Left ventricle myocardium inferior (tissue), 1 donor: ENCODE measurements at places on chromosomes 11 and 22.

GRCh38 chr11:125514336-125515101 is 18.5 kb upstream of the FEZ1 start:
- DNase-seq = no peak

DNA sequence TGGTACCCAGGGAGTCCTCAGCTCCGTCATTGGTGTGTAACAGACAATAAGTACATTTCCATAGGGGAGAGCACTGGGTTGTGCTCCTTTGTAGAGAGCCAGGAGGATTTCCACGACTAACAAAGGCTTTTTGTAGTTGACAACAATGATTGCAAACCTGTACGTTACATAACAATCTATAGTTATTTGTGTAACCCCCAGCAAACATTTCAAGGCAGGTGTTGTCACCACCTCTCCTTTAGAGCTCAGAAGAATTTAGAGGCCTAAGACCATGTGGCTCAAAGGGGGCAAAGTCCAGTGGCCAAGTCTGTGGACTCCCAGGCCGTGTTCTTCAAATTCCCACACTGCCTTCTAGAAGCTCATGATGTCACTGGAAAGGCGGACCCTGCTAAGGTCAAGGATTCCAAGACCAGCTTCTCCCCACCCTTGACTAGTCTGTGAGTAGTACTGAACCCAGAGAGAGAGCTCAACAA is 15.8 kb downstream of the RPL27A start:
- no peak for DNase-seq

- DNase-seq = no peak
Measured at GRCh38 chr11:113251281-113251680, 63.1 kb upstream of the TTC12 start.

DNA sequence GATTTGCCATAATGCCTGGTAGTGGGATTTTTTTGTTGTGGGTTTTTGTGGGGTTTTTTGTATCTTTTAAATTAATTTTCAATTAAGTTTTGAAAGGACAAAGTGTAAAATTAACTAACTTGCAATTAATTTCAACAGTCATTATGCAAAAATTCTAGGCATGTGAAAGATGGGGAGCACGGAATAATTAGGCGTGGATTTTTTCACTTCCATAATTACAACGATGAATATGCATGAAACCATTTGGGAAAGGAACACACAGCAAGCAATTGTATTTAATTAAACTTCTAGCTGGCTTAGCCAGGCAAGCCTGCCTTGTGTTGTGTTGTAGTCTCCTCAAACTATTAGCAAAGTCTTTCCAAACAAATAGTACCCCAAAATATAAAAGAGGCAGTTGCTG is 87.8 kb downstream of the COMMD9 start:
- DNase-seq = no peak

GRCh38 chr22:49264696-49265095 is 563.0 kb downstream of the BRD1 start:
- no peak for DNase-seq

GRCh38 chr11:1508491-1508891 is 21.9 kb upstream of the MOB2 start:
- peak; percentile 9 for DNase-seq

- no peak for DNase-seq
Measured at GRCh38 chr11:10329935-10330334, 25.1 kb downstream of the ADM start.

DNA sequence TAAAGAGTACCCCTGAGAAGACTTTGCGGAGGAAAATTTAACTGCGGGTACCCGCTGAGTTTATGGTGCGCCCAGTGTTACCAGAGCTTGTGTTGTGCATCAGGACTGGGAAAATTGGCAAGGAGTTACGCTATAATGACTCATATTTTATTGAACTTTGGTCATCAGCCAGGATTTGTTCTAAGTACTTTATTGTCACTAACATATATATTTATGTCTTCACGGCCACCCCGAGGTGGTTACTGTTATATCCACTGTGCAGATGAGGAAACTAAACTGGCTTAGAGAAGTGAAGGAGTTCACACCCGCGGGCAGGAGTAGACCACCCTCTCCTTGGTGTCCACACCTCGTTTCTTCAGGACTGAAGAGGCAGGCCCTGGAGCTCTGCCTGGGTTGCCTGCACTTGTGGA is 667 bp downstream of the ACCS start:
- DNase-seq = no peak

DNA sequence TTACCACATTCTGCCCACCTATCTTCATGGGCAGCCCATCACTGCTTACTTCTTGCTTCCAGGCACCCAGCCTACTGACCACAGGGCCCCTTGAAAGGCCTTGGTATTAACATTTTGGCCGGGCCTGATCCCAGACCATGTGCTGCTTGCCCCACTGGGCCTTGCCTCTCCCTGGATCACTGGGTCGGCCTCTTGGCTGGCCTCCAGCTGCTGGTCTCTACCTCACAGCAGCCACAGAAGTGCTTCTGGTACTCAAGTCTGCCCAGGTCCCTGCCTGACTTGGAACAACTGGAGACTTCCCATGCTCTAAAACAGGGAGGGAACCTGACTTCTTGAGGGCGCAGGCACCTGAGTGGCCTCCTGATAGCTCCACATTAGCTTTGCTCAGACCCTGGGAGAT is 63.6 kb downstream of the THAP12 start:
- DNase-seq = no peak

DNA sequence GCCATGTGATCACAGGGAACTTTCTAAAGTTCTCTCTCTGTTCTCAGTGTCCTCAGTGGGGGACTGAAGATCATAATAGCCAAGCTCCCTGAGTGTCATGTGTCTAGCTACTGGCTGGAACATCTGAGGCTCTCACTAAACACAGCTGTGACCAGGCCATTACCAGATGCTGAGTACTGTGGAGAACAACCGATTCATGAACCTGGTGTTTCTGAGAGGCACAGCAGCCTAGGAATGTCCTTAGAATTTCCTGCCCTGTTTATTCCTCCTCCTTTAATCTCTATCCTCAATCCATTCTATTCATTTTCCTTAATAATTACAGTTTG is 93.0 kb downstream of the ME3 start:
- no peak for DNase-seq

GRCh38 chr22:34849965-34850364 is 216.0 kb upstream of the ISX start:
- DNase-seq = no peak

GRCh38 chr22:30804626-30805025 is 110.0 kb downstream of the OSBP2 start:
- DNase-seq = no peak

DNA sequence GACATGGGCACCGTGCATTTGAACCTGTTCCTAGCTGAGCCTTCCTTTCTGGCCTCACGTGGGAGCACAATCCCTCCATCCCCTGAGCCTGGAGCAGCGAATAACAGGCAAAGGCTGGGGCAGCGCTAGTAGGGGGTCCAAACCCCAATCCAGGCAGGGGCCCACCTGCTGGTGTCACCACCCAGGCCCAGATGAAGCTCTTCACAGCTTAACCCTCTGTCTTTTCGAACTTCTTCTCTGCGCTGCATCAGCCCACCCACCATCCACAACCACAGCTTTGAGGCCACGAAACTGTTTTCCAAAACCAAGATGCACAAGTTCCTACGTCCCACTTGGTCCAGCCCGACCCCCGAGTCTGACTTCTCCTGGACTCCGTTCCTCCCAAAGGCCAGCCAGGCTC is 11.5 kb downstream of the KCNC1 start:
- DNase-seq = no peak

- DNase-seq = peak; percentile 83
Measured at GRCh38 chr11:74696939-74697675, 34.1 kb downstream of the CHRDL2 start.

GRCh38 chr11:120884154-120885020 is 139.5 kb upstream of the TBCEL start:
- no peak for DNase-seq

- no peak for DNase-seq
Measured at GRCh38 chr11:120027546-120028180, 110.2 kb downstream of the TRIM29 start.

- peak; percentile 73 for DNase-seq
Measured at GRCh38 chr22:29030618-29031226, 30.9 kb downstream of the C22orf31 start.

DNA sequence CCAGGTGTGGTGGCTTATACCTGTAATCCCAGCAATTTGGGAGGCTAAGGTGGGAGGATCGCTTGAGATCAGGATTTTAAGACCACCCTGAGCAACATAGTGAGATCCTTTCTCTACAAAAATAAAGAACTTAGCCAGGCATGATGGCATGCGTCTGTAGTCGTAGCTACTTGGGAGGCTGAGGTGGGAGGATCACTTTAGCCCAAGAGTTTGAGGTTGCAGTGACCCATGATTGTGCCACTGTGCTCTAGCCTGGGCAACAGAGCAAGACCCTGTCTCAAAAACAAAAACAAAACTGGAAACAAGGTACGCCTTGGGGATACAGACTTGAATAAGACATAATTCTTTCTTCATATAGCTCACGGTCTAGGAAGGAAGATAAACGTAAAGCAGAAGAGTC is 63.1 kb upstream of the GRAMD1B start:
- no peak for DNase-seq

GRCh38 chr22:34068001-34068400 is 147.7 kb upstream of the LARGE1 start:
- no peak for DNase-seq

DNA sequence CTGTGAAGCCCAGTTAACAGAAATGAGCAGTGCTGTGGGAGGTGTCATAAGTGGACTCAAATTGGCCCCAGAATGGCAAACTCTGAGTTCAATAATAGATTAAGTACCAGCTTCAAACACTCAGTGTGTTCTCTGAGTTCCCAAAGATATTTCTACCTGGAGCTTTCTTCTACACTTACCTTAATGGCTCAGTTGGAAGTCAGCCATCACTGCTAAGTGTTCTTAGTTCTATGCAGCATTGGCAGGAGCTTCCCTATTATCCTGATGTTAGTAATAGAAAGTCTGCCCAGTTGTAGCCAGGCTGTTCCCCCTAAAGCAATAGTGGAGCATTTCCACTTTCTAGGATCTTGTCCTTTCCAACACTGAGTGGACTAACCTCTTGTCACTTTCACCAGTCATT is 9.7 kb upstream of the PIK3IP1 start:
- no peak for DNase-seq

GRCh38 chr22:39183991-39184585 is 31.6 kb upstream of the CBX7 start:
- DNase-seq = no peak

DNA sequence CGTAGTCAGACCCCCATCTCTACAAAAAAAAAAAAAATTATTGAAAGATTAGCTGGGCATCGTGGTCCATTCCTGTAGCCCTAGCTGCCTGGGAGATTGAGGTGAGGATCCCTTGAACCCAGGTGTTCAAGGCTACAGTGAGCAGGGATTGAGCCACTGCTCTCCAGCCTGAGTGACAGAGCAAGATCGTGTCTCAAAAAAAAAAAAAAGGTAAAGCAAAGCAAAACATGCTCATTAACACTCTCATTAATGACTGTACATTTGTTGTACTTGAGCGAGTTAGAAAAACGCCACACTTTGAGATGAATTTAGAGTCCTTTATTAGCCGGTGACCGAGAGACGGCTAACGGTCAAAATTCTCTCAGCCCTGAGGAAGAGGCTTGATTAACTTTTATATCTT is 6.2 kb upstream of the SERHL2 start:
- no peak for DNase-seq

- DNase-seq = no peak
Measured at GRCh38 chr22:37965940-37966664, 12.6 kb downstream of the POLR2F start.

DNA sequence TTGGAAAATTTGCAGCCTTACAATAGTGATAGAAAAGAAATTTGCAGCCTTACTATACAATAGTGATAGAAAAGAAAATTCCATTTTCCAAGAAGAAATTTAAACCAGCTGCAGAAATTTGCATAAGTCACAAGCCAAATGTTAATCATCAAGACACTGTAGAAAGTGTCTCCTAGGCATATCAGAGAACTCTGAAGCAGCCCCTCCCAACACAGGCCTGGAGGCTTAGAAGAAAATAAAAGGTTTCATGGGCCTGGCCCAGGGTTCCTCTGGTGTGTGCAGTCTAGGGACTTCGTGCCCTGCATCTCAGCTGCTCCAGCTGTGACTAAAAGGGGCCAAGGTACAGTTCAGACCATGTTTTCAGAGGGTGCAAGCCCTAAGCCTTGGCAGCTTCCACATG is 6.0 kb downstream of the OR4A16 start:
- no peak for DNase-seq

GRCh38 chr11:7890417-7891172 is 40.5 kb downstream of the OR10A6 start:
- no peak for DNase-seq

- no peak for DNase-seq
Measured at GRCh38 chr11:45384711-45385241, 98.6 kb upstream of the SYT13 start.

DNA sequence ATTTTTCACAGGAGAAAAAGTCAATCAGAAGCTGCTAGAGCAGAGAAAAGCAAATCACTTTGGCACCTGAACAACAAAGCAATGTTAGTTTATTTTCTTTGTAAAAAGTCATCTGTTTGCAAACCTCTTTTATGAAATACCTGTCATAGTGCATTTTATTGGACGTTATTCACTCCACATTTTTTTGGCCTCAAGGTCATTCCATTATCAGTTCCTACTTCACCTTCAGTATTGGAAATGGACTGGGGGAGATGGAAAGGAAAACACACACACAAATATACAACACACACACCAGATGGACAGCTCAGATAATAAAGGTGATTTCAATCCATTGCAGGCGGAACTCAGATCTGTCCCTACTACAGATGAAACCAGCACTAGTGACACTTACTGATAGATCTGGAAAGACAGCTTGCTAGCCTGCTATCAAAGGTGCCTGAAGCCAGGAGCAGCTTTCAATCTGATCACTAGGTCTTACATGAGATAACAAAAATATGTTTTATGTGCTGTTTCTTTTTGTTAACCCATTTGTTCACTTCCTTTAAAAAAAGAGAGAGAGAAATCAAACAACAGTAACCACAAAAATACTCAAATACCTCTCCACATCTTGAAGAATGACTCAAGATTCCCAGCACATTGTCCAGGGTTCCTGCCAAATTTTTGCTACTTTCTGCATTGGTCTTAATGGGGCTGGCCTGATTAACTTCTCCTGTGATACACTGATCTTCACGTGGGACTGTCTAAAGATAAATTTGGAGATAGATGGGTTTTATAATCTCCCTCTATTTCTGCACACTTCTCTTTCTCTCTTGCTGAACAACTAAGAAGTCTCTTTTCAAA is 844.3 kb upstream of the TENM4 start:
- DNase-seq = no peak

- DNase-seq = no peak
Measured at GRCh38 chr11:47891886-47892285, 43.7 kb upstream of the NUP160 start.

GRCh38 chr11:62854825-62855570 is 15.6 kb upstream of the WDR74 start:
- DNase-seq = no peak

DNA sequence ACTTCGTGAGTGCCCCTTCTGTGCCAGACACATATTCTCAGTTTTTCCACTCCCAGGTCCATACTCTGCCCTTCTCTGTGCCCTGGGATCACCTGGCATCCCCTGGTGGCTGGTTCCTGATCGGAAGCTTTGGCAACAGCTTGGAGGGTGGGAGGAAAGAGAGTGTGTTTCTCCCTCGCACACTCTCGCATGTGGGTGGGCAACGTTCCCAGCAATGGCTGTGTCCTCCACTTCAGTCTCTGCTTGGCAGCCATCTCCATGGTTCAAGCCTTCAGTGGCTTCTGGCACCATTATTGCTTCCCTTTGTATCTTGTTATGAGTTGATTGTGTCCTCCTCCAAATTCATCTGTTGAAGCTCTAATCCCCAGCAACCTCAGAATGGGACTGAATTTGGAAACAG is 342.7 kb upstream of the SYN3 start:
- peak; percentile 19 for DNase-seq
